ENCODE measurements at places on chromosomes 5 and 9.

DNA sequence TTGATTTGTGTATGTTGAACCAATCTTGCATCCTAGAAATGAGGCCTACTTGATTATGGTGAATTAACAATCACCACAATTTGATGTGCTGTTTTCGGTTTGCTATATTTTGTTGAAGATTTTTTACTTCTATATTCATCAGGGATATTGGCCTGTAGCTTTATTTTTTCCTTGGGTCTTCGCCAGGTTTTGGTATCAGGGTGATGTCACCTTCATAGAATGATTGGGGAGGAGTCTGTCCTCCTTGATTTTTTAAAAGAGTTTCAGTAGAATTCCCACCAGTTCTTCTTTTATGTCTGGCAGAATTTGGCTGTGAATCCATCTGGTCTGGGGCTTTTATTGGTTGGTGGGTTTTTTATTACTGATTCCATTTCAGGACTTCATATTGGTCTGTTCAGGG is 115.2 kb downstream of the CPLANE1 start:
- DNase-seq: no peak

GRCh38 chr9:119284587-119285337 is 84.5 kb downstream of the BRINP1 start:
- no peak for DNase-seq

DNA sequence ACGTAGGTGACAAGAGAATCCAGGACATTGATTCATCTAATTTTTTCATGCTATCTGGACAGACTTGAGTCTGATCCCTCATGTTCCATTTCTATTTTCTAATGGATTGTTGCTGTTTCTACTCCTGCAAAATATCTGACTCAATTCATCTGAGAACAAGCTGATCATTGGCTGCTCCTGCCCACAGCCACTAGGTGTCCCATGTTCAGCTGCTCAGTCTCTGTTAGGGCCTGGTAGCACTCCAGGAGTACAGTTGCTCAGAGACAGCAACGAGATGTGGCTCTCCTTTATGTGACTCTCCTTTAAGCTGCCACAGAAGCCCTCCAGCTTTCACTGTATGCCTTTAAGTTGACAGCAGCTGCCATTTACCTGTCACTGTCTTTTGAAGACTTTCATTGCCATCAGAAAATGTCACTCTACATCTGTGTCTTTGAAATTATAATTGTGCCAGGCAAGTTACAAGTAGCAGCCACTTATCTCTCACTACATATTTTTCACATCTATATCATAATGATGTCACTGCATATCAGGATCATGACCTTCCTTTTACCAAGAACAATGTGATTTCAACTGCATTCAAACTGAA is 1944.2 kb upstream of the NUDT12 start:
- DNase-seq: no peak

DNA sequence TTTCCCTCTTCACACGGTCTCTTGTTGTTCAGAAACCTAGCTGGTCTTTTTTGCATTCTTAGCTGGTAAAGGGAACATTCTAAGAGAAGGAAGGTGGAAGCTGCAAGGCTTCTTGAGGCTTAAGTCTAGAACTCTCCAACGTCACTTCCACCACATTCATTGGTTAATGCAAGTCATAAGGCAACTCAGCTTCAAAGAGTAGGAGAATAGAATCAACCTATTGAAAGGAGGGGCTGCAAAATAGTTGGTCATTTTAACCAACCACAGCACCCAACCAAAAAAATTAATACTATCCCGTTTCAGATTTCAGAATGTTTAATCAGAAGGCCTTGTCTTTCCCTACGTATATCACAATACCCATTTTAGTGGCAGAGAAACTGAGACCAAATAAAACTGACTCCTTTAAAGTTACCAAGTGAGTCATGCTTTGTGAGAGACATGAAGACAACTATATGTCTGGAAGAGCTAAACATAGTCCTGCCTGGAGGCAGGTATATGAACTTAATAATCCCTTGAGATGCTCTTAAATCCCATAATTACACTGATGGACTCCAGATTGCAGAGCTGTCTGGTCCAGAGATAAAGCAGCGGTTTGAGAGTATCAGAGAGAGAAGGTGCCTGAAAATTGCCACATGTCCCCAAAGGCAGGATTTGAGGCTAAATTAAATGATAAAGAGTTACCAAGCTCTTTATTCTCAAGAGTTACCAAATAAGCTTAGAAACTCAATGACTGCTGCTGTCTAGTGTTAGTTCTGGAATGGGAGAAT is 14.4 kb downstream of the DOCK8 start:
- no peak for DNase-seq

DNA sequence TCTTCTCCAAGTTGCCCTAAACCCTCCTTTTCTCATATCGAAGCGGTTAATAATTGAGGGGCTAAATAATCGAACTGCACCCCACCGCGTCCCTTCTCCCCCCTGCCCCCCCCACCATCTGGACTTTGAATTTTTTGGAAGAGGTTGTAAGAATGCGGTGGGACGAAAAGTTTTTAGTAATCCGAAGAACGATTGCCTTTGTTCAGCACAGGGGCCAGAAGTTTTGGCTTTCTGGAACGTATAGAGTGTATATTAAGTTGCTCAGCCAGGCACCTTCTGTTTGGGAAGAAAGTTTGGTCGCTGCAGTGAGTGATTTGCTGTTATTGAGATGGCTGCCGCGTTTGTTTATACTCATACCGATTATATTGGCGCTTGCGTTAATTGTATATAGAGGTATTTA is 518 bp downstream of the ERBIN start:
- no peak for DNase-seq

- DNase-seq: no peak
Observed at GRCh38 chr9:112135706-112136105, 39.4 kb downstream of the SUSD1 start.
